CD4-positive, alpha-beta T cell treated with Interferon gamma for 1 hour (primary cell): ENCODE measurements at places on chromosomes 2 and 18.

DNA sequence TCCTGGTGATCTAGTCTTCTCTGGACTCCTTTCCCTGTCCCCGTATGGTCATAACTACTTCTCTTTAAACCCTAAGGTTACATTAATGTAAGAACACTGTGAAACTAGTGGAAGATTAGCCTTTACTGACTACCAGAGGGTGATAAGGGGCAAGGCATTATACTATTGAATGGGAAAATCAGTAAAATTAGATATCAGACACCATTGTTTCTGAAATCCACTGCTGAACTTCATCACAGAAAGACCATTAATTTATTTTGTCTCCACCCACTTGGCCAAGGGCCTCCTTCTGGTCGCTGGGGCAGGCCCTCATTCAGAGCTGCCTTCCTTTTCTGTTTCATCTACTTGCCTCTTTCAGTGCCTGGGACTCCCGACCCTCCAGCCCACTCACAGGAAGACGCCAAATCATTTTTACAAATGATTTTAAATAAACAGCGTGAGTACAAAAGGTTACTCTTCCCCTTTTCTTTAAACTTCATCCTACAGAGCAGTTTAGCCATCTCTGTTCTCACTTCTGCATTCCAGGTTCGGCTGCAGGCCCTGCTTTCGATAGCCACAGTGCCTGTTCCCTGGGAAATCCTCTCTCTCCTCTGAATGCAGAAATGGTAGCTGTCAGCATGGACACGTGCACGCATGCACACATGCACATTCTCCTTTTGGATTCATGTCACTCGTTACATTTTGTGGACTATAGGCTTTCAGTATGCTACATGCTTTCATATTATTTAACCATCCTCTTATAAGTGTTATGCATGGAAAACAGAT lies 70.3 kb upstream of the DOCK10 start:
- DNase-seq: peak; percentile 19

- no peak for DNase-seq
Observed at GRCh38 chr2:238225911-238226697, 13.7 kb downstream of the HES6 start.

- no peak for DNase-seq
Observed at GRCh38 chr2:160077912-160078810, 15.7 kb upstream of the PLA2R1 start.

DNA sequence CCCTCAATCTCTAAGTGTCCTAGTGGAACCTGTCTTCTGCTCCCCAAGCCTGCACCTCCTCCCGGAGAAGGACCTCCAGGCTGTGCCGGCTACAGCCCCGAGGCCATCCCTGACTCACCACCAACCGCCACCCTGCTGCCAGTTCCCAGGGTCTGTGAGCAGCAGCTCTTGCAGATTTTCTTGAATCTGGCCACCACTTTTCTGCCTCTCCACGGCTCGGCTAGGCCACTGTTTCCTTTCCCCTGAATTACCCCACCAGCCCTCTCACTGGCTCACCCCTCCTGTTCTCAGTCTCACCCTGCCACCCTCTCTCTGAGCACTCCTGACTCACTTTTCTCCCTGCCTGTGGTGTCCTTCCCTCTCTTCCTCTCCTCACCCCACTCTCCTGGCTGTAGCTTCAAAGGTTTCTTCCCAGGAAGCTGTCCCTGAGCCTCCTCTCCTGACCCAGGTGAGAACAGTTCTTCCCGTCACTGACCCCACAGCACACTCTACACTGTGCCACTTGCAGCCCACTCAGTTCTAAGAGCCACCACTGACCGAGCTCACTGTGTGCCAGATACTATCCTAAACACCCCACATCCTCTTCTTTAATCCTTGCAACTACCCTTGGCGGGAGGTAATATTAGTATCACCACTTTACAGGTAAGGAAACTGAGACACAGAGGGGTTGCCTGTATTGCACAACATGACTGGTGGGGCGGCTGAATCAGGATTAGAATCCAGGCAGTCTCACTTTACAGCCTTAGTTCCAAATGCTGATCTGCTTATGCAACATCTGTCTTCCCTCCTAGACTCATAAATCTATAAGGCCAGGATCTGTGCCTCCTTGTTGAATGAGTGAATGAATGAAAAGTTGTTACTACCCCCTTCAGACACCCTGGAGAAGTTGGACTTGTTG lies 111.6 kb downstream of the SMAD7 start:
- no peak for DNase-seq

GRCh38 chr2:239869272-239870155 lies 155.6 kb downstream of the NDUFA10 start:
- DNase-seq: no peak

GRCh38 chr2:66693076-66693965 lies 258.4 kb downstream of the MEIS1 start:
- DNase-seq: no peak

- DNase-seq: no peak
Observed at GRCh38 chr18:31774477-31774785, 13.8 kb upstream of the SLC25A52 start.

DNA sequence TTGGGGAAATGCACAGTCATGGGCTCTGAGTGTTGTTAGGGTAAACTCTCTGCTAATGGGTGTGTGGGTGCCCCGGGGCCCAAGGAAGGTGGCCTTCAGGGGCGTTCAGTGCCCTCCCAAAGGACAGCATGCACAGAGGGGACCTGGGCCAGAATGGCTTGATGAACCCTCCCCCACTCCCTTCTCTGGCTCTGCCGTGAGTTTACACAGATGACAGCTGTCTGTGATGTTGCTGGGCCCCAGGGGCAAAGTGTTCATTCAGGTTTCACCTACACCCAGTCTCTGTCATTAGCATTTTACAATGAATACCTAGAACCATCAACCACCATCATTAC lies 3.2 kb downstream of the NPPC start:
- DNase-seq: no peak

- no peak for DNase-seq
Observed at GRCh38 chr2:71596011-71596410, 142.7 kb downstream of the DYSF start.

- no peak for DNase-seq
Observed at GRCh38 chr2:231679908-231680284, 28.4 kb upstream of the PTMA start.

GRCh38 chr2:133552821-133553220 lies 15.4 kb downstream of the NCKAP5 start:
- DNase-seq: no peak

GRCh38 chr2:141103216-141103615 lies 1027.6 kb downstream of the LRP1B start:
- no peak for DNase-seq

- no peak for DNase-seq
Observed at GRCh38 chr2:173175222-173175621, 99.6 kb downstream of the MAP3K20 start.
